ENCODE measurements at places on chromosomes 3 and 15. TPM values are rescaled to one million over a fixed set of nuclear protein-coding genes. Genes with fewer than 3 reads are reported as not detected.

The UROC1 gene
- total RNA-seq = not detected

The DYNLT2B gene
- 4.0 TPM for total RNA-seq

The ZBED2 gene
- total RNA-seq = not detected

The SNX4 gene
- 20.7 TPM for total RNA-seq

The SLC12A1 gene
- total RNA-seq = not detected

The CYP1A1 gene
- 0.28 TPM for total RNA-seq

The TXNRD3 gene
- total RNA-seq = 8.3 TPM
